ENCODE measurements at places on chromosomes 13 and 19.

DNA sequence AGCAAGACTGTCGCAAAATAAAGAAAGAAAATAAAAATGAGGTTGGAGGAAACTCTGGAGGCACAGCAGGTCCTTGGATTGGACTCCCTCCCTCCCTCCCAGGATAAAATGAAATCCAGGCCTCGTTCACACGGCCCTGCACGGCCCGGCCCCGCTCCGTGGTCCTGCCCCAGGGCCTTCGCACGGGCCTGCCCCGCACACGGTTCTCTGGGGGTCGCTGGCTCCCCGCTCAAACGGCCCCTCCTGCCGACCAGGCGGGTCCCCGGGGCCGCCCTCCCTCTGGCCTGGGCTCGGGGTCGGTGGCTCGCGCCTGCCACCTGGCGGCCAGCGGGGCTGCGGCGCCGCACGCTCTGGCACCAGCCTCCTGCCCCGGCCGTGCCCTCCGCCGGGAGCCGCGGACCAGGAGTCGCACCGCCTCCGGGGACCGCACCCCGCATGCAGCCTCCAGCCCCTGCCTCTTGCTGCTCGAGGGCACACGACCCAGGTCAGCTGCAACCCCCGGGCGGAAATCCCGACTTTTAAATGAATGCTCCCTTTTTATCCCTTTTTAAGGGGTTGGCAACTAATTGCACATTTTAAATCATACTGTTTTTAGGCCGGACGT, 1.5 kb upstream of the WDR18 start:
- peak; percentile 55 for DNase-seq

- no peak for DNase-seq
Measured at GRCh38 chr19:12346896-12347295, 13.5 kb upstream of the ZNF563 start.

DNA sequence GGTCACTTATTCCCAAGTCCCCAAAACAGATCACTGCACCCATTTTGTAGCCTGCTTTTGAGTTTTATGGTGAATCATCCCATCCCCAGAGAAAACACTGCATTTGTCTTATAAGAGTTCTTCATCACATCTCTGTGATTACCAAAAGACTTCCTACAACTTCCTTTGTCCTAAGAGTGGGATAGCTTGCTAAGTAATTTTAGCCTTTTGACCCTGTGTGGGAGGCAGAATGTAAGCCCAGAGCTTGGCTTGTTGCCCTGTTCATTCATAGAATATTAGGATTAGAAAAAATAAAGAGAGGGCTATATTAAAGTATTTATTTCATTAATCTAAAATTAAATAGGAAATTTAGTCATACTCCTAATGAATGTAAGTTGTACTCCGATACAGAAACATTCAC, 213.3 kb downstream of the MZT1 start:
- no peak for DNase-seq

DNA sequence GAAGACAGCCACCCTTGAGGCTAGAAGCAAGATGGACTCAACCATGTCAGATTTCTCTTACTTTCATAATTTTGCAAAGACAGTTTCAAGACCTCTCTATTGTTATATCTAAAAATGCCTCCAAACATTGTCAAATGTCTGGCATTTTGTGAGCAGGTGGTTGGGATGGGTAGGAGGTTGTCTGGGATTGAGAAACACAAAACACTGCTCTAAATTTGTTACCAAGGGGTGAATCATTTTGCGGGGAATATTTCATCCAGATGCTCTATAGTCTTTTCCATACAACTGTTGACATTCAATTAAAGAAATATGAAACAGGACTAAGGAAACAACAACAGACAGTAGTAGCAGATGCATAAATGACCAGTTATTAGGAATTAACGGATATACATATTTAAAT, 208.2 kb downstream of the ITGBL1 start:
- no peak for DNase-seq

DNA sequence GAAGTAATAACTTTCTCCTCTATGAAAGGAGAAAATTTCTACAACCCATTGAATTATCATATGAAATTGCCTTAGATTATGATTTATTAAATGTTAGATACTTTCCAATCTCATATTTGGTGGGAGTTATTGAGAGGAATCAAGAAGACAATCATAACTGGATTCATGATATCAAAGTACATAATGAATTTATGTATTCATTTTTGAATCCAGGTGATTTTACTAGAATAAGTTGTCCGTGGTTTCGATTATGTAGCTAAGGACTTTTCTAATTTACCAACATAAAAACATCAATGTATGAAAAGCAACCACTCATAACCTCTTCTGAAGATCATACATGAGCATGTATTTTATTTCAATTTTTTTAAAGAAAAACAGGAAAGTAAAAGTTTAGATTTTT, 1225.0 kb upstream of the MIR17HG start:
- no peak for DNase-seq

- DNase-seq: no peak
Measured at GRCh38 chr13:41613471-41613870, 156.1 kb downstream of the RGCC start.

DNA sequence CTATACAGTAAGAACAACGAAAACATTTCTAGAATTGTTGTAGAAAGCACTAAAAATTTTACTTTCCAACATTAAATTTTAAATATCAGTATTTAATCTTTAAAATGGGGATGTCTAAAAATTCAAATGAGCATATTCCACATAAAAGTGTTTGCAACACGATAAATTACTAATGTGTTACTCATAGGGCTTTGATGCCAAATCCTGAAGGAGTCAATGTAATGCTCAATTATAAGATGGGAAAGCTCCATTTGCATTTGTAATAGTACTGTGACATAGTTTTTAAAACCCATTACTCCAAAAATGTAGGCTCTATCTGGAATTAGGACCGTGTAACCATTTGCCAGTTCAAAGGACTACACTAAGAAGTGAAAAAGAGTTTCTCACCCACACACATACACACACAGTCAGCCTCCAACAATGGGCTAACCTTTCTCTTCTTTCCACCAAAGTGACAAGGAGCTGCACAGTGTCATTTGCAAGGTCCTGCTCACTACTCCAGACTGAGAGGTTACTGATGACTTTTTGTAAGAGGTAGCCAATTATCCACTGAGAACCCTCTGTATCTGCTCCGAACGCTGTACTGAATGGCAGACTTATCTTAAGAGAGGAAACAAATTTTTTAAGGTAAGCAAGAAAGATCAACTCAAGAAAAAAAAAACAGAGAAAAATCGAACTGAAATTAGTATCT, 26.1 kb upstream of the EEF1AKMT1 start:
- no peak for DNase-seq

GRCh38 chr19:43483281-43483680, 17.9 kb upstream of the LYPD3 start:
- DNase-seq: no peak
